ENCODE measurements at places on chromosomes 5 and 9.

DNA sequence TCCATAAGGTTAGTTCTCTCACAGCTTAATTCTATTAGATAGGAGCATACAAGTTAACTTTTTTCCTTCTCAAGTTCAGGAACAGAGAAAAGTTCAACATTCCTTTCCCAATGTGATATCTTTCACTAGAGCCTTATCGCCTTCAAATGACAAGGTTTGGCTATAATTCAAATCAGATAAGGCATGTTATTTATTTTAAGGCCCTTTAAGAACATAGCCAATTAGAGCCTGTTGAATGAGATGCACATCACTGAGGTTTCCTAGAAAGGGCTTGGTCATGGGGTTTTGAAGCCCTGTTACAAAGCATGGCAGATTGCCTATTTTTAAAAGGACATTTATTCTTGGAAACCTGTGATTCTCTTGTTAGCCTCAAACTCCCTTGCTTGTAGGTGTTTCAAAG, 123.4 kb downstream of the BASP1 start:
- peak; percentile 45 for DNase-seq

DNA sequence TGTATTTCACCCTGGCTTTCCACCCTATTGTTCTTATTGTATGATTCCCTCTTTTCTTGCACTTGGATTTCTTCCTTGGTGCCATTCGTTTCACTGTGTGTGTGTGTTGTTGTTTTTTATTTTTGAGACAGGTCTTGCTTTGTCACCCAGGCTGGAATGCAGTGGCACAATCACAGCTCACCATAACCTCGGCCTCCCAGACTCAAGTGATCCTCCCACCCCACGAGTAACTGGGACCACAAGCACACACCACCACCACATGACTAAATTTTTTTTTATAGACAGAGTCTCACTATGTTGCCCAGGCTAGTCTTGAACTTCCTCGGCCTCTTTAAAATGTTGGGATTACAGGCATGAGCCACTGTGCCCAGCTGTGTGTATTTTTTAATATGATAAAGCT, 72.0 kb downstream of the MLLT3 start:
- DNase-seq: no peak

DNA sequence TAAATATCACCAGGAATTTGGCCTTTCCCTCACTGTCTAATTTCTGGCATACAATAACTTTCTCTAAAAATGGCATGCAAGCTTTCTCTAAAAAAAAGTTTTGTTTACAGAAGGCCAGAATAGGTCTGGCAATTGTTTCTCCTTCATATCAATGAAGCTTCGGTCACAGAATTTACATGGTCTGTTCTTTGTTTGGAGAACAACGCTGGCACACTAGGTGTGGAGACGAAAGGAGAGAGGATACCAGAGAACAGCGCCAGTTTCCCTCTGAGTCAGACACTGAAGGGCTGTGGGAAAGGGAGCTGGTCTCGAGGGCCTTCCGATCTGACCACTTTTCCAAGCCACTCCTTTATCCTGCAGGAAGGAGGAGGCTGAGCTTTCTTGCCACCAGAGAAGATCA, 60.1 kb upstream of the ITGA1 start:
- DNase-seq: no peak

DNA sequence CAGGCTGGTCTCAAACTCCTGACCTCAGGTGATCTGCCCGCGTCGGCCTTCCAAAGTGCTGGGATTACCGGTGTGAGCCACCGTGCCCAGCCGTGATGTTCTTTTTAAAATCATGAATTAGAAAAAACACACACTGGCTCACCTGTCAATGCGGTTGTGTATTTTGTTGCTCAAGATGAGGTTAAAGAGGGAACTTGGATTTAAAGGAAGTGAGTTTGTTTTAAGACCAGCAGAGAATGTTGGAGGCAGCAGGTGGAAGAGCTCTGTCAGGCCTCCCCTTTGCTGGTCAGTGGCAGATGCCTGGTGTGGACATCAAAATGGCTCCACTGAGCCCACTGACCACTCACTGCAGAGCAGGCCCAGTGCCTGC, 38.9 kb downstream of the WNK2 start:
- DNase-seq: no peak

GRCh38 chr5:139524446-139524845, 36.7 kb upstream of the UBE2D2 start:
- no peak for DNase-seq

DNA sequence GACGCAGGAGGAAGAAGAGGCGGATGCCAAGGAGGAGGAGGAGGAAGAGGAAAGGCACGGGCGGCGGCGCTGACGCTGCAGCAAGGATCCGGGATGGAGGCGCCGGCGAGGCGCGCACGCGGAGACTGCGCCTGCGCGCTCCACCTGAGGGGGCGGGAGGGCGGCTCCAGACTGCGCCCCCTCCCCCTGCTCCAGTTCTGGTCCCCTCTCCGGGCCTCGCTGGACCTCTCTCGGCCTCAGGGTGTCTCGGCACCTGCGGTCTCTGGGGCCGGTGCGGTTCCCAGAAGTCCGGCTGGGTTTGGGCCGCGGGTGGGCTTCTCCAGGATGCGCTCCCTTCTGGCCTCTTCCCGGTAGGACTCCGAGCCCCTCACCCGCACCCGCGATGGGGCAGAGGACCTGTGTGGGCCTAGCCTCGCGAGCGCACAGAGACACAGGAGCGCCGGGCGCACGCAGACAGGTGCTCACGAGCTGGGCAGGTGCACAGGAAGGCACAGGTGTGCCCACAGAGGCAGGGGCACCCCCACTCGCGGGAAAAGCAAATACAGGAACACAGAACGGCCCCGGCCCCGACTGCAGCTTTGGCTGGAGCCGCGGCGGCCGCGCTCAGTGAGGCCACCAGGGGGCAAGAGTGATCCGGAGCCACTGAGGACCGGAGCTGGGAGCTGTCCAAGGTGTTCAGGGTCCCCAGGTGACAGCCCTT, at the start of gene NPDC1:
TSS of gene NPDC1 (minus strand) at position 90 of the 700 bp plus-strand sequence. CDS start 188 bp downstream, outside the sequence.
- peak; percentile 61 for DNase-seq

DNA sequence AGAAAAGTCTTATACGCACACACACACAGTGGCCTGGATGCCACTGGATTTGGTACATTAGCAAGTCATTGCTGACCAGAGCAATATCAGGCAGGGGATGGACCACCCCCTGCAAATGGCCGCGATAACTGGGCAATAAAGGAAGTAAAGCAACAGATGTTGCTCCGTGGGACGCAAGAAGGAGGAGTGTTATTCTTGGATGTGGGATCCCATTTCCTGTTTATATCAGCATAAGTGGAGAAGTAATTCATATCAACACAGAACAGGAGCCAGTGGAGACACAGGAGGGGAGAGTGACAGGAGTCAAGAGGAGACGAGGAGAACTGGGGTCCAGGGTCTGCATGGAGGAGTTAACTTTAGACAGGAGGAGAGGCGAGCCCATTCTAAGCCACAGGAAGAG, 18.4 kb downstream of the RUFY1 start:
- DNase-seq: no peak

- no peak for DNase-seq
These were observed 61.0 kb downstream of the CYSTM1 start for GRCh38 chr5:140235791-140236551.

GRCh38 chr5:154559398-154560276, 81.6 kb upstream of the HAND1 start:
- DNase-seq: no peak

- DNase-seq: no peak
These were observed 16.8 kb downstream of the CLINT1 start for GRCh38 chr5:157842185-157842584.

DNA sequence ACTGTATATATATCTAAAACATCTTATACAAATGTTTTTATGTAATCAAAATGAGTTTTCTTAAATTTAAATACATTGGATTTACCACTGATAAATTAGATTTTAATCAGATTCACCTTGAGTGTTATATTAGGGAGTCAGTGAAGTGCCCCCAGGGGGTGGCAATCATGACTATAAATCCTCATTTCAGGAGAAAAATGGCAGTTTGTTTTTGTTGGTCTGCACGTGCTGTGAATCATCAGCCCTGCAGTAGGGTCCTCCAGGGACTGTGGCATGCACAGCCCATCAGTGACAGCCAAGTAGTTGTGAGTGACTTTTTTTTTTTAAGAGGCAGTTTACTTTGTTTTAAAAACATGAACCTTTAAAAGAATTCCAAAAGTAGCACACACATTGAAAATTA, 65.2 kb downstream of the ZSWIM6 start:
- no peak for DNase-seq

- DNase-seq: no peak
These were observed 75.0 kb downstream of the STK10 start for GRCh38 chr5:172113036-172113435.

GRCh38 chr5:78699552-78700153, 51.1 kb upstream of the LHFPL2 start:
- DNase-seq: no peak

DNA sequence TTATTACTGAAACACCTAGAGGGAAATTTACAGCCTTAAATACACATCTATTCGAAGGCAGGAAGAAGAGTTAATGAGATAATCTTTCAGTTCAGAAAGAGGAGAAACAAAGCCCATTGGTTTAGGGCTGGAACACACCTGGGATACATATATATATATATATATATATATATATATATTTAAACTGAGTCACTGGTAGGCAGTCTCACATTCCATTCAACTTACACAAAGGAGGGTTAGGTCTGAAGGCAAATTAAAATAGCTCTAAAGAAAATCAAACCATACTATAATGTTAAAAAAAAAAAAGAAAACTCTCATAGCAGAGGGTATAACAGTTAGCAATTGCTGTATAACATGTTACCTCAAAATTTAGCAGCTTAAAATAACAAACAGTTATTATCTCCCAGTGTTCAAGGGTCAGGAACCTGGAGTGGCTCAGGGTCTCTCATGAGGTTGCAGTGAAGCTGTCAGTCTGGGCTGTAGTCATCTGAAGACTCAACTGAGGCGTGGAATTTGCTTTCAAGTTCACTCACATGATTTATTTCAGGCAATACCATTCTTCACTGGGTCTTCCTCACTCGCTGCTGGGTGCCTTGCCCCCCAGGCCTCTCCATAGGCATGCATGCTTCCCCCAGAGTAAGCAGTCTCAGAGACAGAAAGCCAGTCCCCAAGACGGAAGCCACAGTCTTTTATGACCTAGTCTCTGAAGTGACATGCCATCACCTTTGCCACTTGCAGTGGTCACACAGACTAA, 332.8 kb downstream of the NSG2 start:
- DNase-seq: no peak

DNA sequence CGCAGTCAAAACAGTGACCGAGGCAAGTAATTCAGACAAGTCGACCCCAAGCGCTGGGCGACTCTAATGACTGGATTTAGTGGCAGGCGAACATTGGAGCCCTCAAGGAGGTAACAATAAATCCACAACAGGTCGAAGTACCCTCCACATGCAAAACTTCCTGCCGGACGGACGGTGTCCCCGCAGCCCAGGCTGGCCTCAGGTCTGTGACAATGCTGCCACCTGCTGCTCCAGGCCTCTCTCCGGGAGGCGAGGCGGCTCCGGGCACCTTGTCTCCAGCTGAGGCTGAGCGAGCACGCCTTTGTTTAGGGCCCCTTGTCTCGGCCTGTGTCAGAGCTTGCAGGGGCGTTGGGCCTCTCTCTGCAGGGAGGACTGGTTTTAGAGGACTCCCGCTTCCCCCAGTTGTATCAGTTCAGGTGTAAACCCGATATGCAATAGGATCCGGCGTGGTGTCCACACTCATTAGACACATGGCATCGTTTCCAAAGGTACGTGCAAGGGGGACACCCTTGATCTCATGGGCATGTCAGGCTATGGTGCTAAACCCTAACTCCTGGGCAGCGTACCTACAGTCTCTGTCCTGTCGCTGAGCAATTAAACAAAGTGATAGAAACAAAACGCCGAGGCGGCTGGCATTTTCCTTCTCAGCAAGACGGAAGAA, 628.0 kb upstream of the ADAMTS16 start:
- DNase-seq: peak; percentile 25

- DNase-seq: no peak
These were observed 23.2 kb downstream of the TSPAN17 start for GRCh38 chr5:176670449-176670848.

GRCh38 chr9:33300546-33300945, 10.2 kb downstream of the NFX1 start:
- DNase-seq: no peak

- no peak for DNase-seq
These were observed 186.1 kb downstream of the C9orf152 start for GRCh38 chr9:110021891-110022290.

DNA sequence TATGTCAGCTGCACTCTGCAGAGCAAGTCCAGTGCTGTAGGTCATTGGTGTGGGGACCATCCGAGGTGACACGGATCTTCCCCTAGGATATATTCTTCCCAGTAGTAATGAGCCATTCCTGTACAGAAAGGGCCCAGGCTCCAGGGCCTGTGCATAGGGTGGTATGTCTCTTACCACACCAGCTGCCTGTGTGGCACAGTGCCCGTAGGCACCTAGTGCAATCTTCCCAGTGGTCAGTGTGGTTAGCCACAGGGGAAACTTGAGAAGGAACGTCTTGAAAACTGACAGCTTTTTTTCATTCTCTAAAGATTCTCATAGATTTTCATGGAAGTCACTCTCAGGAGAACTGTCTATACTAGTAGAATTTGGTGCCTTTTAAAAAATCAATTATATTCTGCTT, 39.8 kb downstream of the CYSTM1 start:
- DNase-seq: no peak

GRCh38 chr5:61465496-61465895, 133.4 kb downstream of the ZSWIM6 start:
- DNase-seq: no peak
